ENCODE measurements at places on chromosomes 3 and 15.

DNA sequence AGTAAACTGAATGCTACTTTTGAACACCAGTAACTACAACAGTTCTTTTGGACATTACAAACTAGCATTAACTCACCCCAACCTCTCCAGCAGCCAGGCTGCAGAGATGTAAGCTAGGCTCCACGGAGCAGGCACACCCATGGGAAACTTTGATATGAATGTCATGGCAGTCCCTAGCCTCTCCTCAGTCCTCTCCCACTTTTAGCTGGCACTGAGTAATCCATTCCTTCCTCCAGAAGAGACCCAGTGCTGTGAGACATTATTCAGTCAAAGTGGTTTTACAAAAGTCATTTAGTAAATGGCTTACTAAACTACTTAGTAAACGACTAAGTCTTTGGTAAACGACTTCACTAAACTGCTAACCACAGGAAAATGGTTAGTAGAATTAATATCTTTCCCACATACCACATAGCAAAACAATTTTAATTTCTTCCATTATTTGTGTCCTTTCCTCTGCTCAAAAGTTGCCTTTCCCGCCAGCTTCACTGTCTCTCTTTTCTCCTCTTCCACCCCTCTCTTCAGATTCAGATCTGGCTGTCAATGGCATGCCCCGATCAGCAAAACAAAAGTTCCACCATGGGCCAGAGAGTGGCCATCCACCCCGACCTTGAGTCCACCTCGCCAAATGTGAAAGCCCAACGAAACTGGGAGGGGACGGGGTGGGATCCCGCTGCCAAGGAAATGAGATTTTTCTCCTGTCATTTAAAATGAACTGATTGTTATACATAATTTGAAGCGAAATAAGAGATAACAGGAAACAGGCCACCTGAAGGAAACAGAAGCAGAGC lies 67.5 kb upstream of the TJP1 start:
- no peak for DNase-seq

- DNase-seq: no peak
These were observed 802.5 kb upstream of the DPPA4 start for GRCh38 chr3:110139821-110140220.

- no peak for DNase-seq
These were observed 51.5 kb downstream of the C3orf20 start for GRCh38 chr3:14726441-14726780.

DNA sequence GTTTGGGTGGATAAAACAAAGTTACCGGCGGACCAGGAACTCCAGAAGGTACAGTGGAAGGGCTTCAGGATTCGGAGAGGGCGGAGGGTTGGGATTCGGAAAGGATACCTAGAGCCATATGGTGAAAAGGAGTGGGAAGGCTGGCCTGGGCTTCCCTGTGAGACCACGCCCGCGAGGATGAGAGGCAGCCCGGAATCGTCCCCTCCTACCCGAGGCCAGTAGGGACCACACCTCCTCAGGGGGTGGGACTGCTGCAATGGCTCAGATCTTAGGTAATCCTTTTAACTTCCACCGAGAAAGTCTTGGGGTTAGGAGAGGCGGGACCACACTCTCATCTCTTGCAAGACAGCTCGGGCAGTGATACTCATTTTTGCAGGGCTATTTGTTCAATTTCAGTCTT lies 511.3 kb downstream of the OCA2 start:
- no peak for DNase-seq

DNA sequence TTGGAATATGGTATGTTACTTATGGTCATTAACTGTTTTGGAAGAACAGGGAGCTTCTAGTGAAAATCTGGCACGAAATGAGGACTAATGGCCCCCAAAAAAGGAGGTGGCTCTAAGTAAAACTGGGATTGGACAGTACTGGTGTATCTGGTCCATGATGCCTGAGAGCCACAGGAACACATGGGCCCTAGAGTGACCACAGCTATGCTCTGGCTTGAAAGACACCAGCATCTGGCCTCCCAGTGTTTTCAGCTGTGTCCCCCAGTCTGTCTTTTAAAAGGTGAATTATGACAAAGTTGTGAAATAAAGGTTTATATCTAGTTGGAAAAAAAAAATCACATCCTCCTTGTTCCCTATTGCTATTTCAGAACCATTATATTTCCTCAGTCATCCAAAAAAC lies 64.5 kb downstream of the GSK3B start:
- DNase-seq: no peak

GRCh38 chr15:76184650-76185035 lies 124.9 kb downstream of the TMEM266 start:
- DNase-seq: no peak

DNA sequence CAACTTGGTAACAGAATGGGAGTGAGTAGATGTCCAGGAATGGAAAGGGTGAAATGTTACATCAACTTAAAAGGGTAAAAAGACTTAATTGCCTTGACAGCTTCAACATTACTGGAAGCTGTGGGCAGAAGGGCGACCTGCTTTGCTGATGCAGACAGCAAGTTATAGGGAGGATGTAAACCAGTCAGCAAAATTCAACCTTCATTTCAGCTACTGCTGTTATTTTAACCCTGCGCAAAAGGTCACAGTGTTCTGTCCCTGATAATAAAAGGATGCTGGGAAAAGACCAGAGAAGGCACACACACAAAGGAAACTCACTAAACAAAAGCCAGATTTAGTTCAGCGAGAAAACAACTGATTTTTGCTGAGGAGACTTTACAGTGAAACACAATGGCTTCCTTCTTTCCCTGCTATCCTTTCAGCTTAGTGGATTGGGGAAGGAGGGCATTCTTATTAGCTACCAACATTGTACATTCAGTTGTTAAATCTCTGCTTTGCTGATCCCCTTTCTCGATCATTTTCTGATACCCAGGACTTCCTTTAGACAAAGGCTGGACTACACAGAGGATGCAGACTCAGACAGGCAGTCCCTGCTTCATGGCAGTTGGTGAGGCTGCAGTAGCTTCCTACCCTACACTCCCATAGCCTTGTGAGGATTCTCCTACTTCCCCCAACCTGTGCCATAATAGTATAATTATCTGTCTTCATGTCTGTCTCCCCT lies 62.0 kb downstream of the P3H2 start:
- DNase-seq: peak; percentile 37

DNA sequence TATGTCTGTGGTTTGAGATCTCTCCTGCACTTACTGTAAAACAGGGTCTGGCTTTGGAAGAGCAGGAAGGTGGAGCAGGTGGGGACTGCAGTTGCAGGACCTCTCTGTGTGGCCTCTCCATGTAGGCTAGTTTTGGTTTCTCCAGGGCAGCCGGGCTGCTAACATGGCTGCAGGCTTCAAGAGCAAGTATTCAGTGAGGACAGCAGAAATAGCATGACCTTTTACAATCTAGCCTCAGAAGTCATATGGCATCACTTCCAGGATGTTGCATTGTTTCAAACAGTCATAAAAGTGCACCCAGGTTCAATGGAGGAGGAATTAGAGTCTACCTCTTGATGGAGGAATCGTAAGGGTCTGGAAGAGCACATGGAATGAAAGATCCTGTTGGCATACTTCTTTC lies 728.7 kb downstream of the NTRK3 start:
- DNase-seq: no peak

GRCh38 chr3:81463781-81464180 lies 297.7 kb downstream of the GBE1 start:
- DNase-seq: no peak

- DNase-seq: no peak
These were observed 22.9 kb downstream of the MRAS start for GRCh38 chr3:138371070-138371965.

DNA sequence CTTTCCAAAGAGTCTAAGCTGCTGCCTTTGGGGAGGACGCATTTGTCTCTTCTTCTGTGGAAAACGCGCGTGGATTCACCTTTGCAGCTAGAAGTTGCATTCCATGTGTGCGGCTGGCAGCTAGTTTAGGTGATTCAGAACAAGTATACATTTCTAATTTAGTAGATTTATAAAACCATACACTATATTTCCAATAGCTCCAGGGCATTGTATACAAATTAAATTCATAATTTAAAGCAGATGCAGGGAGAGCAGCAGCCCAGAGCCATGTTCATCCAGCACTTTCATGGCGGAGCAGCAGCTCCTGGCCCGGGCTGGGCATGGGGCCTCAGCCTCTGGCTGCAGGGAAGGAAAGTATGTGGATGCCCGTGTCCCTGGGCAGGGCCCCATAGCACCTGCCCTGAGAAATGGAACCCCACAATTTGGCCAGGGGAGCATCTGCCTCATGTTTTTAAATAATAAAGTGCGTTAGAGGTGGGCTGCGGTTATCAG lies 42.8 kb upstream of the SEC22A start:
- DNase-seq: no peak

GRCh38 chr3:183826448-183827250 lies 1.3 kb upstream of the MAP6D1 start:
- DNase-seq: no peak

DNA sequence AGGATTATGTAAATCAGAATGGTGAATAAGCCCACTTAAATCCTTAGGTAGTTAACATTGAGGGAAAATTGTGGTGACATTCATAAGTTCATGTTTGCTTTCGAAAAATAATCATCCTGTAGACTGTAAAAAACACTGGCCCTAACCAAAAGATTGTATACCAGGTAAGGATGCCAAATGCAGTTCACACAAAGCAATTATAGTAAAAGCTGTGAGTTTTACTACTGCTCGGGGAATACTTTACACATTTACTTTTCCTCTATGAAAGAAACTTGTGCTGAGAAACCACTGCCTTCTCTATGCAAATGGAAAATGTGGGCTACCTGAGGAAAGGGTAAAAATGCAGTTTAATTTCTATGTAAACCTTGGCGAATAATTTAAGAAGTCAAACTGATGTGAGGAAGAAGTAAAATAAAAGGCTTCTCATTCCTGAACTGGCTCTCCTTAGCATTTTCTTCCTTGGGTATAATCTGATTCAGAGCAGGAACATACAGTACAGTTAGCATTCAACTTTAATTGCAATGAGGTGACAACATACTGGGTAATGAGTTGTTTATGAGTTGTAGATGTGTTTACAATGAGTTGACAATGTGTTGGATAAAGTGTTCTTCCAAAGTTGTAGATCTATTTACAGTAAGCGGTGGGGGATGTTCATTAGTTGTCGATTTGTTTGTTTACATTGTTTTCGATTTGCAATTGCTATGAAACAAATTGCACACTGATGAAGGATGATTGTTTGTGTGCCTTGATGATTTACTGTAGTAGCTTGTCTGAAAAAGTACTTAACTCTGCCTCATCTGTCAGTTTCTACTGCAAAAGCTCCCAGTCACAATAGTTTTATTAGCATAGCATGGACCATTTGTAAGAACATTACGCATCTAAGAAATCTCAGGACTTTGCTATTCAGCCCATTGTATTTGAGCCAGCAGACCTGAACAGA lies 453.0 kb upstream of the DPH6 start:
- DNase-seq: no peak

GRCh38 chr15:69805248-69805953 lies 292.3 kb downstream of the TLE3 start:
- no peak for DNase-seq

DNA sequence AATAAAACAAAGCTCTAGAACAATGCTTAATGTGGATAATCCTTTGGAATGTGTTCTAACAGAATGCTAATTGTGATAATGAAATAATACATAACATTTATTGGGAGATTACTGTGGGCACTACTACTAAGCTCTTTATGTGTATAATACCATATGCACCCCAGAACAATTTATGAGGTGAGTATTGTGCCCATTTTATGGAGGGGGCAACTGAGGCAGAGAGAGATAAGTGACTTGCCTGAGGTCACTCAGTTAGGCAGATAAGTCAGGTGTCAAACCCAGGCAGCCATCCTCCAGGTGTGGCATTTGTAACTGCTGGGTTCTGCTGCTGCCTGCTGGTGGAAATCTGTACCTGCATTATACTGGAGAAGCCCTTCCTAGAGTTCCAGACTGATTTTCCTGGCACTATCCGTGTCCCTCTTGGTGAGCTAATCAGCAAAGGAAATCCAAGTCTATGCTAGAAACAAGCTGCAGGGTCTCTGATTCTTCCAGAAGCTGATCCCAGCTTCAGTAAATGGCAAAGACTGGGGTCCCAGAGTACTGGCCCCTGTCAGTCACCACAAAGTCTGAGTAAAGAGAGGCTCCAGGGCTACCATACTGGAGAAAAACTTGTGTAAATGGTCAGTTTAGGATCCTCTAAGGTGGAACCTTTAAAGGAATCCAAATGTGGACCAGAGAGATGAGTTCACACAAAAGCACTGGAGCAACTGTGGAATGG lies 22.6 kb upstream of the RBP1 start:
- peak; percentile 29 for DNase-seq

GRCh38 chr3:62281726-62282125 lies 91.6 kb downstream of the FEZF2 start:
- DNase-seq: no peak

DNA sequence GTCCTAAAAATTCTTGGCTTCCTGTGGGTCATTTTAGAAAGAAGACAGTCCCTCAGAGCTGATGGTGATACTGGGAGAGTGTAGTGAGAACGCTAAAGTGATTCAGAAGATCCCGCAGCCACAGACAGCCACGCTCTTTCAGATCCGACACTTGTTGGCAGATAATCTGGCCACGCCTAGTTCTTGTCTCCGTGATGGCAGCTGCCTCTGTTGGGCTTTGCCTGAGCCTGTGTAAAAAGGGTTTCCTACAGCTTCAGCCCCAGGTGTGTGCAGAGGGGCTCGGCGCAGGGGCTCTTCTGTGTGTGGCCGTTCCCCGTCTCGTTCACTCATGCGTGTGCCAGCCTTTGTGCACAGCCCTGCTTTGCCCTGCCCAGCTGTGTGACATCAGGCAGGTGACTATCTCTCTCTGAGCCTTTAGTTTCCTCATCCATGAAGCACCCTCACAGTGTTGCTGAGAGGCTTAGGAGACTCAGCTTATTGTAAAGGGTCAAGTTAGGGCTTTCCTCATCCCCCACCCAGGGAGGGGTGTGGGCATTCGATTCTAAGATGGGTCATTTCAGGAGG lies 6.3 kb downstream of the IRAK2 start:
- no peak for DNase-seq

- DNase-seq: peak; percentile 22
These were observed 2.0 kb downstream of the ABTB1 start for GRCh38 chr3:127674790-127675189.

GRCh38 chr15:39921274-39921638 lies 1.2 kb upstream of the GPR176 start:
- DNase-seq: no peak

DNA sequence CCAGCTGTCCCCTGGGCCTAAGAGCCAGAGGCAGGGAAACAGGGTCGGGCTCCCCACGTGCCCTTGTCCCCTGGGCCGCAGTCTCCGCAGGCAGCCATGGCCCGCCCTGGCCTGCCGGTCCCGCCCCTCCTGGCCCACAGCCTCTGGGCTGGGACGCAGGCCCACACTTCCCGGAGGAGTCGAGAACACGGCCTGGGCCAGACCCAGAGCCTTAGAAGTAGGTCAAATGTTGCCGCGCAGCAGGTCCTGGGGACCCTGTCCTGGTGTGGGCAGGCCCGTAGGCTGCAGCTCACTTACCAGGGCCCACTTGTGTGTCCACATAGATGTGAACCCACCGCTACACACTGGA lies 4.3 kb upstream of the MYL3 start:
- no peak for DNase-seq

- DNase-seq: peak; percentile 78
These were observed 889.8 kb downstream of the ROBO1 start for GRCh38 chr3:78878011-78878410.

DNA sequence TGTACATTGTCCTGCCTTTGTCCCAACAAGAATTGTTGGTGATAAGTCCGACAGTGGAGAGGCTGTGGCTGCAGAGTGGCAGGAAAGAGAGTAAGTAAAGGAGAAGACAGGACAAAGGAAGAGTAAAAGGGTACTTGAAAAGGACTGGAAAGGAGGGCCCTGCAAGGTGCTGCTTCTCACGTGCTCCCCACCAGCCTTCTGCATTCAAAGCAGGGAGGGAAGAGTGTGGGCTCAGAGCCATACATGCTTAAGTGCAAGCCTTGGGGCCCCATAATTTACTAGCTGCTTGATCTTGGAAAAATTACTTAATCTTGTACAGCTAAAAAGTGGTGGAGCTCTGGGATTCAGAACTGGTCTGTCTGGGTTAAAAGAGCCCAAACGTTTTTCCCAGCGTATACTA lies 29.9 kb downstream of the MME start:
- DNase-seq: no peak
